ENCODE measurements at places on chromosomes 2 and 18.

DNA sequence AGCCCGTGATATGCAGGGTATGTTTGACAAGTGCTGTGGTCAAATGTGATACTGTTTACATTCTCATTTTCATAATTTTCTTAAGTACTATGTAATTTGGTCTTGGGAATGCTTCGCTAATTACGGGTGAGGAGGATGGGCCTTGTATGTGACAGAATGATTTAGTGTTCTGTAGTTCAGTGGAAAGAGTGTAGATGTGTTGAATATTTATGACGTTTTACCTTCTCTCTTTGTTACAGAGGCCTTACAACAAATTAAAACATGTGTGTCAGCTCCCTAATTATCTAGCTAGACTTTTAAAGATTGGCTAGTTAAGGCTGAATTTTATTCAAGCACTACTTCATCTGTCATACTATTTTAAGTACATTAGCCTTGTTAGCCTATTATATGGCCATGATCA, 10.6 kb upstream of the CHRNA1 start:
- DNase-seq = no peak

DNA sequence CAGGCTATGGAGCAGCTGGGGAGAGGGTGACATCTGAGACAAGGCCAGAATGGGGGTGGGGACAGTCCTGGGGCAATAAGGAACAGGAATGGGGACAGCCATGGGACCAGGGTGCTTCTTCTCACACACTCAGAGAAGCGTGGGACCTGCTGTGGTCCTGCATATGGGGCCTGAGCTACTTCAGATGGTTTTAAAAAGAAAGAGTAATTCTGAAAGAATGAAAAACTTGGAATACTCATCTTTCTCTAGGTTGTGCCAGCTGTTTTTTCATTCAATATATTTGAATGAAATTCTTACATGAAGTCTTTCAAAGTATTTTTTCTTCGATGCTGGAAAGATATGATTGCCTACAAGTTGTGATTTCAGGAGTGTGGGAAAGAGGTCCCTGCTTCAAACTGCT, 227.5 kb upstream of the APCDD1 start:
- DNase-seq = no peak

- DNase-seq = no peak
These were observed 100.7 kb downstream of the NUP35 start for GRCh38 chr2:183224948-183225347.

GRCh38 chr18:64639536-64639935, 490.6 kb upstream of the LINC00305 start:
- no peak for DNase-seq

- DNase-seq = no peak
These were observed 28.2 kb downstream of the SFXN5 start for GRCh38 chr2:73043276-73043675.

DNA sequence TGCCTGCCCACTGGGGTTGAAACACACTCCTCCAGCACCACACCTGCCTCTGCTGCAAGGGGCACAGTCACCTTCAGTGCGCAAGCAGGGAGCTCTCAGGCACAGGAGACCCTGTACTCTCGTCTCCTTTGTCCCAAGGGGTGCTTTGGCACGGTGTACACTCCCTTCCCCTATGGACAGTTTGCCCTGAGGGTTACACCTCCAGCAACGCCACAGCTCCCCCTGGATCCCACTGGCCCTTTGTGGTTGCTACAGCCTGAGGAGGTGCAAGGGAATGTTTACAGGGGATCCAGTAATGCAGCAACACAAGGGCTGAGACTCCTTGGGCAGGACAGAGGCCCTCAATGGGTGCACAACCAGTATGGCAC, 45.2 kb upstream of the FAM117B start:
- no peak for DNase-seq

DNA sequence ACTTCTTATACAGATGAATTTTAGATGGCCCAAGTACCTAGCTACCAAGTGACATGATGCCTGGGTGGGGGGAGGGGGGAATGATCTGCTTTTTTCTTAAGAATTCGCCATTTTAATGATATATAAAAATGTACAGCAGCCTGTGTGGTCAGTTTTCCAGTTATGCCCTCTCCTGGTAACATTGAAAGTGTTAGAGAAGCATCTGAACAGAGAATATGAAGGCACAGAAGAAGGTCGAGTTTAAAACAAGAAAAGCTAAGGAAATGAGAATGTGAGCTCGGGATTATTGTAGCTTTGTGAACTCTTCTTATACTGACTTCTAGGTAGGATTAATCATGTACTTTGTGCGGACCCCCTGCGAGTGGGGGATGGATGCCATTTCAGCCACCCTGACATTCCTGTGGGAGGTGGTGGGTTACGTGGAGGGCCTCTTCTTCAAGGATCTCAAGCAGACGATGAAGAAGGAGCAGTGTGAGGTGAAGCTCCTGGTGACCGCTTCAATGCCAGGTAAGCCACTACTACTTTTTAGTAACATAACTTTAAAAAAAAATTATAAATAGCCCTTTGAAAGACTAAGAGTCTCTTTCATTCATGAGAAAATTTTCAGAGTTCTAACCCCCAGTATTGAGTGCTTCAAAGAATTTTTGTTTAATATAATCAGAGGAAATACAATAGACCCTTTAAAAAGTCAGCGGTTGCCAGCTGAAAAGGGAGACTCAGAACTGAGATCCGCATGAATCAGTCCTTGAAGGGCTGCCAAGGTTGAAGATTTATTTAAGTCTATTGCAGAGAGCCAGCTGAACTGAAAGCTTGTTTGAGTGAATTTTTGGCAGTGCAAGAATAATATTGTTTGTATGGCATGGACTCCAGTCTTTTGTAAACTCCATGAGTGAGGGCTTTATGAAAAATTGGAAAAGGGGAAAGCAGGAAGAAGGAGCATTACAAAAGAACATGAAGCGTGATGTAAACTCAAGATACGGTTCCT, 68.6 kb upstream of the RPE start:
- no peak for DNase-seq

- no peak for DNase-seq
These were observed 82.5 kb downstream of the TGFA start for GRCh38 chr2:70471129-70471528.

- no peak for DNase-seq
These were observed 87.5 kb downstream of the POLR1A start for GRCh38 chr2:86017901-86018896.

- DNase-seq = no peak
These were observed 107.9 kb upstream of the IL1R2 start for GRCh38 chr2:101883860-101884259.

- no peak for DNase-seq
These were observed 108.7 kb upstream of the KCTD1 start for GRCh38 chr18:26656944-26657536.

GRCh38 chr2:85453571-85453970, 35.1 kb downstream of the SH2D6 start:
- DNase-seq = no peak

GRCh38 chr2:171615069-171615468, 72.2 kb upstream of the DYNC1I2 start:
- DNase-seq = no peak

DNA sequence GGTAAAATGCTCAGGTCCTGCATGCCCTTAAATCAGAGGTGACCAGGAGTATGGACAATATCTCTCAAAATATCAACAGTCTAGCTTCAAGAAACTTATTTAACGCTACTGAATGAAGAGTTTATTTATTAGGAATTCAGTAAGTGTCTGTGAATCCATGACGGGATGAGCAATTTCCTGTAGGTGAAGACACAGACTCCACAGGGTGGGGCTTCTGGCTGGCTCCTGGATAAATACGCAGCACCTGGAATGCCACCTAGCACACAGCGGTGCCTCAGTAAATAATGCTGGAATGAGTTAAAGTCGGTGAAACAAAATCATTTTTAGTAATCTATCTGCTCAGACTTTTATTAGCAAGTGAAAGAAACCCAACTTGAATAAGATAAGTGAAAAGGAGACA, 29.4 kb upstream of the MBP start:
- DNase-seq = no peak

DNA sequence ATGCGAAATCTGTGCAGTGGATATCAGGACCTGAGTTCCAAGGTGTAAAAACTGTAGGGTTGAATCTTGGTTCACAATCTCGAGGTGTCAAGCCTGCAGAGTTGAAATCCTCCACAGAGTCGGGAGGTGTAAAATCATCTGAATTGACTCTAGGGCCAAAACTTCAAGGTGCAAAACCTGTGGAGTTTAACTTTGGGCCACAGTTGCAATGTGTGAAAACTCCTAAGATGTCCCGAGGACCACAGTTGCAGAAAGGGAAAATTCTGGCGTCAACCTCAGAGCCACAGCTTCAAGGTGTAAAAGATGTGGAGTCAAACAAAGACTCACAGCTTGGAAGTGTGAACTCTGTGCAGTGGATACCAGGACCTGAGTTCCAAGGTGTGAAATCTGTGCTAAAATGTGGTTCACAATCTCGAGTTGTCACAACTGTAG, 9.8 kb upstream of the ZNF512 start:
- no peak for DNase-seq

GRCh38 chr2:218219934-218220333, 2.9 kb downstream of the ARPC2 start:
- DNase-seq = no peak

- no peak for DNase-seq
These were observed 50.7 kb upstream of the RNU4ATAC start for GRCh38 chr2:121479882-121480522.

GRCh38 chr2:11009891-11010290, 98.2 kb downstream of the KCNF1 start:
- no peak for DNase-seq

- no peak for DNase-seq
These were observed 528 bp upstream of the PCGF1 start for GRCh38 chr2:74507926-74508520.

DNA sequence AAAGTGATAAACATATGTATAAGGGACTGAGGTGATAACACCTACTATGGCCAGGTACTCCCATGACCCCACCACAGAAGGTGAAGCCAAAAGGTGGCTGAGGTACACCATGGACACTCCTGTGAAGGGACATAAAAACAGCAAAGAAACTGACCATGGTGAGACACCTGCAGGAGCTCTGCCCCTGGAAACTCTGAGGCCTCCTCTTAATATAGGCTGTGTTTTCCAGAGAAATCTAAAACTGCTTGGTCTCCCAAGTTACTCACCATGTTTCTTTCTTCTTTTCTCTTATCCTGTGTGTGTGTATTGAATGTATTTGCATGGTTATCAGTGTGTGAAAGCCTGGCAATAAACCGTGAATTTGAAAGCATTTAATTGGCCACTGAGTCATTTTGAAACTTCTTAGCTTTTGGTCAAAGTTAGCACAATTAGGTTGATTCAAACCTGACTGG, 739.3 kb upstream of the GCFC2 start:
- no peak for DNase-seq

- DNase-seq = no peak
These were observed 103.3 kb upstream of the GATA6 start for GRCh38 chr18:22066083-22066485.

- DNase-seq = no peak
These were observed 33.9 kb downstream of the PTPN18 start for GRCh38 chr2:130389783-130390182.

- DNase-seq = no peak
These were observed 336.9 kb downstream of the CBLN2 start for GRCh38 chr18:72207280-72207679.

GRCh38 chr18:35387152-35387571, 10.0 kb upstream of the ZNF396 start:
- no peak for DNase-seq

DNA sequence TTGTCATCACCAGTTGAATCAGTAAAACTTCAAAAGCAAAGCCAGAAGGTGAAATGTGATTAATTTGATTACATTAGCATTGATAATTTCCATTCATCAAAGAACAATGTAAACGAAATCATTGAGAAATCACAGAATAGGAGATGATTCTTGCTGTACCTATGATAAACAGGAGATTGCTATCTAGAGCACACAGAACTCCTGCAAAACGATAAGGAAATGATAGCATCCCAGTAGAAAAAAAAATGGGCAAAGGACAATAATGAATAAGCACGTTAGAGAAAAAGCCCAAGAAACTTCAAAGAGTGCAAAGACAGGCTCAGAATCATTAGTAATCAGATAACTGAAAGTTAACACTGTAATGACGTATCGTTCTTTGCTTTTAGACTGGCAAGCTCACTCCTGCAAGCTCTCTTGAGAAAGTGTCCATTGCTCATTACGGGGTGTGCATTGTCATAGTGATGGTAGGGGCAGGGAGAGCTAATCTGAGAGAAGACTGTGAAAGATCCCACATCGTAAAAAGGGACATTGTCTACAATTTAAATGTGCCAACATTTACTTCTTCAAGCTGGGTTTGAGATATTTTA, 143.6 kb downstream of the SPP2 start:
- no peak for DNase-seq

GRCh38 chr2:182941919-182942318, 75.5 kb upstream of the FRZB start:
- DNase-seq = peak; percentile 42

DNA sequence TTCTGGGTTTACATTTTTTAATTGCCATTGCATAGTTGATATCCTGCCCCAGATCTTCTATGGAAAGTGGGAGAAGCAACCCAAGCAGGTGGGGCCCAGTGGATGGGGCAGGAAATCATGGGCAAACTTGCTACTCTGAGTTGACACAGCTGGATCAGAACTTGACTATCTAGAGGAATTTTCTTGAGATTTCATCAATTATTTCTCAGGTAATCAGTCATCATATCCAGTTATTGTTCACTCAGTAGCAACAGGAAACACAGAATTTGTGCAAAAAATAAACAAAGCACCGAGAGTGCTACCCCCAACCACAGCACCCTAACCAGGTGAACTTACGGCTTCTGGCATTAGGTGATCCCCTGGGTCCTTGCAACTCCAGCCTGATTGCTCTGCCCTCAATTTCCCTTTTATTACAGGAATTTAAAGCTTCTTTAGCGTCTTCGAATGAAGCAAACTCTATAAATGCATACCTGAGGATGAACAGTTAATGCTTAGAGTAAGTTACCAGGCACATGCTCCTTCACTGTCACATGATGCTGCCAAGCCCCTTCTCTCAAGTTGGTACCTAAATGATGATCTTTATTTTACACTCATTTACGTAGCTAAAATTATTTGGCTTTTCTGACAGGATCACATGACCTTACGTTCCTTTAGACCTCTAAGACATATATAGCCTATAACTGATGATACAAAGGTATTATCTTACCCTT, 7.8 kb downstream of the NCL start:
- DNase-seq = no peak

GRCh38 chr2:148893906-148894305, 18.9 kb downstream of the KIF5C start:
- DNase-seq = no peak

DNA sequence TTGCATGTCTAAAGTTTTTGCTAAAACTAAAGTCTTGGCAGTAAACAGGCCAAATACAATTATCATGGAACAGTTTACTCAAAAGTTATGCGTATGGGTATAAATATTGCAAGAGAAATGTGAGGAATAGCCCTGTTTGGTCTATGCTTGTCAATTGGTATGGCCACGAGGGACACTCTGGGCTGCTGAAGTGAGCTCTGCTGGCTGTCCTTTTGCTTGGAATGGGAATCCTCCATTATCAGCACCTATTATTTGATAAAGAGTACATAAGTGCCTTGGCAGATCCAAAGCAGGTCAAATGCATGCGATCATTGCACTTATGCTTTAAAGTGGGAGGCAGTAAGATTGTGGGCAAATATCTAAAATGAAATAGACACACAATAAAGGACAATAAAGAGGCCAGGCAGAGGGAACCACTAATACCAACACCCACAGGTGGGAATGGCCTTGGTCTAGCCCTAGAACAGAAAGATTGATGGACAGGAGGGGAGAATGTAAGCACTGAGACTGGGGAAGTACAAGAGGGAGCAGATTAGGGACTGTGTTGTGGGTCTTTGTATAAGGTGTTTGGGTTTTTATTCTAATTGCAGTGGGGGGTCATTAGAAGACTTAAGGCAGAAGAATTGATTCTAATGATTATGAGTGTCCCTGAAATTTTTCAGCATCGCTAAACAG, 60.0 kb upstream of the NOSTRIN start:
- DNase-seq = no peak
